ENCODE measurements at places on chromosomes 3 and 15.

DNA sequence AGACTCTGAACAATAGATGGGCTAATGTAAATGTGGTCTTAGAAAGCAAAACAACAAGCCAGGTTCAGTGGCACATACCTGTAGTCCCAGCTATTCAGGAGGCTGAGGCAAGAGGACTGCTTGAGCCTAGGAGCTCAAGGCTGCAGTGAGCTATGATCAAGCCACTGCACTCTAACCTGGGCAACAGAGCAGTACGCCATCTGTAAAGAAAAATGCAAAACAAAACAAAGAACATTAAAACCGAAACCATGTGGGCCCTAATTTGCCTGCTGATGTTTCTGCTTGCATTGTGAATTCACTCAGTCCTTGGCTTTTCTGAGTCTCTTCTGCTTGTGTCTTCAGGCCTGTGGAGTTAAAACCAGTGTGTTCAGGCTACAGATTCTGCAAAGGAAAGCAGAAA, 56.7 kb downstream of the CCNL1 start:
- DNase-seq = no peak

- DNase-seq = no peak
Measured at GRCh38 chr3:100877286-100877685, 115.9 kb downstream of the ABI3BP start.

GRCh38 chr3:48662145-48662752, 437 bp downstream of the CELSR3 start:
- no peak for DNase-seq

- no peak for DNase-seq
Measured at GRCh38 chr3:131277836-131278497, 103.6 kb upstream of the NUDT16 start.

- no peak for DNase-seq
Measured at GRCh38 chr3:109396806-109397205, 59.5 kb upstream of the DPPA4 start.

DNA sequence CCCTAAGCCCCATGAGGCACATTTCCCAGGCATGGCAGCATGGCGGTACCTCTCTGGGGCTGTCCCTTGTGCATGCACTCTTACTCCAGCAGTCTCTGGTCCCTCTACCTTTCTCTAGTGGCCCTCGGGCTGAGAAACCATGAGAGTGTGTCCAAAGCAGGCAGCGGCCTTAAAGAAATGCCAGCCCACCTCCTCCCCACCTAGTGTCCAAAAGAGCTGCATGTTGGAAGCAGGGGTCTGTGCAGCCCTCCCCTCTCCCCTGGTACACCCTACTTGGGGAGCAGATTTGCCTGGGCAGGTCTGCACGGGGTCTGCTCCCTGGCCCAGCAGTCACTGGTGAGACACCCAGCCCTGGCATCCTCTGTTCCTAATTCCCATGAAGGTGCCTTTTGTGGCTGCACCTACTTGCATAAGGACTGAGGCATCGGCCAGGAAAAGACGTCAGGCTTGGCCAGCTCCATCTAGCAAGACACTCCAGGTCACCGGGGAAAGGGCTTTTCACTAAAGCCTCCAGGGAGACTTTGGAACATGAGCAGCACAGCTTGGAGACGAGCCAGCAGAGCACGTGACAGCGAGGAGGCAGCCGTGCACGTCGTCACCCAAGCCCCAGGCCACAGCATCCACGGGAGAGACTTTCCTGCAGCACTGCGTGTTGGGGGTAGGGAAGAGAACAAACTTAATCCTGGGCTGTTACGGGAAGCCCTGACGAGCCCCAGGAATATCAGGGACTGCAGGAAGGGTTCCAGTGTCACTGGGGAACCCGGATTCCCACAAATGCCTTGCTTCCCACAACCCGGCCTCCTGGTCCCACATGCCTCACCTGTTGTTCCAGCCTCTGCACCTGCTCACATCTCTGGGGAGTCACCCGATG, 38.8 kb downstream of the TM2D3 start:
- DNase-seq = peak; percentile 80

DNA sequence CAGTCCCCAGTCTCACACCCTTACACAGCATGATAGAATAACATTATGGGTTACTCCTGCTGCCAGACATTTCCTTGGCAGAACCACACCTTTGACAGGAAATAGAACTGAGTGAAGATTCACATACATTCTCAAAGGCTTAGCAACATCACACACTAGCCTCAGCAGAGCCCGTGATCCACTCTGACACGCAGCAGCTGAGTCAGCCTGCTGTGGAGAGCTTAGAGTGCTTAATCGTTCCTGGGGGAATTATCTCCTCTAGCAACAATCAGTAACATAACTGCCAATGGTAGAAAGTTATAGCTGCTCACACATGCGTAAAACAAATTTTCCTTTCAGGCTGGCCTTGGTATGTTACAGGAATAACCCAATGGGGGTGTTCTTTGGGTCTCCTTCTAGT, 382.1 kb downstream of the GAP43 start:
- DNase-seq = no peak

DNA sequence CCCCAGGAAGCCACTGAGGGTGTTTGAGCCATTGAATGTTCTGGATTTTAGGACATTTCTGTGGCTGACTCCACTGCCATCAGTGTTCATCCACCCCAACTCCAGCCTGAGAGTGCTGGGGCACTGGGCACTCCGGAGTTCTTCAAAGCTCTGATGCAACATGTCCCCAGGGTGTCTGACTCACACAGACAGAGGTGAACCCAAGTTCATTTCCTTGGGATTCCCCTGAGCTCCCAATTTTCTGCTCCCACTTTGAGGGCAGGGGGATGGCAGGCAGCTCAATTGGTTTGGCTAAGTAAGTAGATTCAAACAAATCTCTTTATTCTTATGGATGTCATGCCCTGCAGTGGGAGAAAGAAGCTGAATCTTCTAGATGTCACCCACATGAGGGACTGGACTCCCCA, 2.2 kb downstream of the STRA6 start:
- peak; percentile 18 for DNase-seq

DNA sequence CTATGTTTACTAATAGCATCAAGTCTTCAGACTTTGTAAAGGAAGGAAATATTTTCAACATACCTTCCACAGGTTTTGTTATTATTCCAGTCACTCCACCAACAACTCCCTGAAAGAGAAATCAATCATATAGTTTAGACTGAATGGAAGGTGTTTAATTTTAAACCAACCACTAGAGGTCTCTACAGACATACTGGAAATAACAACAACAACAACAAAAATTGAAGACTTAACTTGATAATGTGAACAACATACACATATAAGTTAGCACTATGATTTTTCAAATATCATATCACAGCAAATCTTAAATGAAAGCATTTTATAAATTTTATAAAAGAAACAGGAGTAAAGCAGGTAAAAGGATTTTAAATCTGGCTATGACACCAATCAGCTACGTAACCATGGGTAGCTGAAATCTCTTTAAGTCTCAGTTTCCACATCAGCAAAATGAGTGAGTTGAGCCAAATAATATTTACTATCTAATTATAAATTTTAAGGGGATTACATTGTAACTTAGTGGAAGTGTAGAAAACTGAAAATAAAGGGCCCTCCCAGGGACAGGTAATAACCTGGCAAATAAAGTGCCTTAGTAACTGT, 188.2 kb downstream of the VPS13C start:
- no peak for DNase-seq

GRCh38 chr3:102299125-102299877, 135.5 kb upstream of the ZPLD1 start:
- no peak for DNase-seq

DNA sequence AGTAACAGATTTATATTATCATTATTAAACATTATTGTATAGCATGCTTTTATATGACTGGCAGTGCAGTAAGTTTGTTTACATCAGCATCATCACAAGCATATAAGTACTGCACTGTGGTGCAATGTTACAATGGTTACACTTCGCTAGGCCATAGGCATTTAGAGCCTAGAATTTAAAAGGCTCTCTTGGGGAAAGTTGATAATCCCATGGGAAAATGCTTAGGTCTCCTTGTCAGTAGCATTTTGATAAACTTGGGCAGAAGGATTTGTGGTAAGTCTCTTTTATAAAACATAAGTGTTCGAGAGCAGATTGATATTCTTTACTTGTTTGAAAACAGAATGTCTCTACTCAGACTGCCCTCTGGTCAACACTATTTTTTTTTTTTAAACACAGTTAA, 7.5 kb downstream of the DTWD1 start:
- DNase-seq = no peak

- DNase-seq = no peak
Measured at GRCh38 chr15:45919806-45920205, 285.0 kb downstream of the SQOR start.

- no peak for DNase-seq
Measured at GRCh38 chr3:53324105-53324504, 23.2 kb downstream of the DCP1A start.

DNA sequence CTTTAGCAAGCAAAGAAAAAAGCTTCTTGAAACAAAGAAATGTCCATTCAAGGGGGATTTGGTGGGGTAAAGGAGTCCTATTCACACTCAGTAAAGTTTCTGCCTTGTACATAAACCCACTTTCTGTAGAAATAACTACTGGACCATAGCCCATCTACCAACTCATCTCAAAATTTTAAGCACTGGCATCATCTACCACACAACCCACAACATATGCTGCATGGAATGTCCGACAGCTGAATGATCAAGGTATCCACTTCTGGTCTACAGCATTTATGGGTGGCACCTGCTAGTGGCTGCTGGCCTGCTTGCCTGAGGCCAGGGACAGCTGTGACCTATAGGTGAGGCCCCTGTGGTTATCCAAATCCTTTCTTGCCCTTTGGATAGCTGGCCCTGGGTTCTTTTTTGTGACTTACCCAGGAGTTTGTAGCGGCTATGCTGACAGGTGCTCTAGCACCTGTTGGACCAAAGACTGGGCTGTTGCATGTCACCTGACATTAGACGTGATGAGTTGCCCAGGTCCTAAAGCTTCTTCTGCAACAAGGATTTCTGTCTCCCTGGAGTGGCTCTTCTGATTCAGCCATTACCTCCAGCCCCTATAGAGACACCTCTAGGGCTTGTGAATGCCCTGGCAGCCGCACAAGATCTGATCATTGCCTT, 19.2 kb upstream of the MEF2A start:
- no peak for DNase-seq

DNA sequence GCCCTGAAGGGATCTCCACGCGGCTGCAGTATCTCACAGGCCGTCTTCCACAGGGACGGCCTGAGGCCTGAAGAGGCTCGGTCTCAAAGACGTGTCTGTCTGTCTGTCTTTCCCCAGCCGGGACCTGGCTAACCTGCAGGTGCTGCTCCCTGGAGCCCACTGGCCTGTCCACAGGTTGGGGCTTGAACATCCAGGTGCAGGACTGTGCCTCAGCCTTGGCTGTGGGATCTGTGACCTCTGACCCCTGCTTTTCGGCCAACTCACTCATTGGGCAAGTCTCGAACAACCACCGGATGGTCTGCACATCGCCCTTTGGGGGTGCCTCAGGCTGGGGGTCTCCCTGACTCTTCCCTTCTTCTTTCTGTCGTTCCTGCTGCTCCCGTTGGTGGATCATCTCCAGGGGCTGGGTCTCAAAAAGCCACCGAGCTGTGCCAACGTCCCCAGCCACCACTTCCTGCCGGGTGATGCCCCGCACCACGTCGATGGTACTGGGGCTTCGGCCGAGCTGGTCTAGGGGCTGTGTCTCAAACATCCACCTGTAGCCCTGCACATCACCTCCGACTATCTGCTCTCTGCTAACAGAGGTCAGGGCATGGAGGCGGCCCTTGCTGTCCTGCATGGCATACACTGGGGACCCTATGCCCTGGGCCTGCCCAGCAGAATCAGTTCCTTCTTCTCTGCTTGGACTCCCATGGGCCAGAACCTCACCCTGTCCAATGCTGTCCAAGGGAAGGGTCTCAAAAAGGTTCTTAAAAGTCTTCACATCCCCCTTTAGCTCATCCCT, 4.8 kb downstream of the XIRP1 start:
- no peak for DNase-seq

- DNase-seq = peak; percentile 76
Measured at GRCh38 chr3:134249935-134250716, 533 bp downstream of the RYK start.

DNA sequence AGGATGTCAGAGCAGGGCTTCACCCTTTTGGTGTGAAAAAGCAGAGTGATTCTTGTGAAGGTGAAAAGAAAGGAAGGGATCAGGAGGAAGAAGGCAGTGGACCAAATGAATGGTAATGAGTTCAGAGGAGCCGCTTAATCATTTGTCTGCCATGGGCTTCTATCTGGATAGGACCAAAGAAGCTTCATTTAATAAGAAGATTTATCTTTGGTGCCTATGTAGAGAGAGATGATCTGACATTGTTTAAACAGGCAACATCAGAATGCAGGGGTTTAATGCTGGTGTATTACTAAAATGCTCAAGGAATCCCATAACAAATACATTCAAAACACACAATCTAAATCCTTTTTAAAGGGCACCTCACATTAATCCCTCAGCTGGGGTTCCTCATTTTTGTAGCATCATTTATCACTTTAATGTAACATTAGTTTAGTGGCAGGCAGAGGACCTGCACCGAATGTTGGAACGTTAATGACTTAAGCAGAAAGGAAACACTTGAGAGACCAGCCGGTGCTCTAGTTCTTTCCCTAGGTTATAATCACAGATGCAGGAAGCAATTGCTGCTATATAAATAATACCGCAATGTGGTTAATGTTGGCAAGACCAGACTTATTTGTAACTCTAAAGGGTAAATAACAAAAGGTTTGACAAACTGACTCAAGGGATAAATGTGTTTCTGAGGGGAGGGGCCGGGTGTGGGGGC, 27.9 kb upstream of the IL1RAP start:
- no peak for DNase-seq

DNA sequence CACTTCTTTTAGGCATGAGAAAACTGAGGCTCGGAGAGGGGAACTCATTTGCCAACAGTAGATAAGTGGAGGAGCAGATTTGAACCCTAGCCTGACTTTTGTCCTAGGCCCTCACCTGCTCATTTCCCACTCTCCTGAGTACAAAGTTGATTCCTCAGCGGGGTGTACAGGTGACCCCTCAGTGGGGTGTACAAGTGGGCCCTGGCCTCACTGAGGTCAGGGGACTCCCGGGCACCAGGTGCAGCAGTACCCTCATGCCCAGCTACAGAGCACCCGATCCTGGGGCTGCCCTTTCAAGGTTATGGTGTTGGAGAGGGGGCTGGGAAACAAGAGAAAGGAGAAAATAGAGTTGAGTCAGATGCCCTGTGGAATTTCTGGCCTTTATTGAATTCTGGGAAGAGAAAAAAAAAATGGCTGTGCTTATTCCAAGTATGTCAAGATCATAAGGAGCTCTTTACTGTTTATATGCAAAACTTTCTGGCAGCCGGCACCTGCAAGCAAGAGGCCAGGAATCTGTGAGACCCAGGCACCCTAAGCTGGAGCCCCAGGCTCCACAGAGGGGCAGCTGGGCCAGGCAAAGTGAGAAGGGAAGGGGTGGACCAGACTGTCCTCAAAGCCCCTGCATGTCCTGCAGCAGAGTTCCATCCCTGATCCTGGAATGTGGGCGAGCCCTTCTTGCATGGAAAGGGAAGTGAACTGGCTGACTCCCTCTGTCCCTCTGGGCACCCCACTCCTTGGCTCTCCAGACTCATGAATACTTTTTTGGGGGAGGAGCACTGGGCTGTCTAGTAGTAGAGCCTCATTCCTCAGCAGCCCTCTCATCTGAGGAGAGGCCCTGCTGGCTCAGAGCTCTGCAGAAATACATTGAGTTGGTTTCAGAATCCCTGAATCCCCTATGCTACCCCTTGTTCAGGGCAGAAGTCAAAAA, 43.1 kb downstream of the AMOTL2 start:
- no peak for DNase-seq

GRCh38 chr15:33142708-33143107, 51.8 kb downstream of the FMN1 start:
- no peak for DNase-seq

Data from transverse colon (tissue), 4 donors.